Hematopoietic multipotent progenitor cell treated with erythropoietin and hydrocortisone succinate and interleukin-3 and kit ligand, for 6 days (in vitro differentiated cells): ENCODE measurements at places on chromosomes 3 and 15.

DNA sequence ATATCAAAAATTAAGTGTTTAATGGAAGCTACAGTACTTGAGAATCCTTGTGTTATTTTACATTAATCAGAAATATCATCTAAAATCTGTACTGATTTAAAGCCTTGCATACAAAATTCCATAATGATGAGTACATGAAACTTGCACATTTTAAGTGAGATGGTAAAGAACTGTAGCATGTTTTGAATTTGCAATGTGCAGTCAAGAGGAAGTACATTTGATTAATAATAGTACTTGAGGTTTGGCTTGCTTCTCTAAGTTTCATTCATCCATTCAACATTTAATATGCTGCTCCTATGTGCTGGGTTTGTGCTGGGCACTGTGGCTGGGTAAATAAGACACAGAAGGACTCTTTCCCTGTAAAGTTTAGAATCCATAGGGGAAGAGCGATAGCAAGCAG, 332.3 kb downstream of the CNTN3 start:
- DNase-seq = no peak

DNA sequence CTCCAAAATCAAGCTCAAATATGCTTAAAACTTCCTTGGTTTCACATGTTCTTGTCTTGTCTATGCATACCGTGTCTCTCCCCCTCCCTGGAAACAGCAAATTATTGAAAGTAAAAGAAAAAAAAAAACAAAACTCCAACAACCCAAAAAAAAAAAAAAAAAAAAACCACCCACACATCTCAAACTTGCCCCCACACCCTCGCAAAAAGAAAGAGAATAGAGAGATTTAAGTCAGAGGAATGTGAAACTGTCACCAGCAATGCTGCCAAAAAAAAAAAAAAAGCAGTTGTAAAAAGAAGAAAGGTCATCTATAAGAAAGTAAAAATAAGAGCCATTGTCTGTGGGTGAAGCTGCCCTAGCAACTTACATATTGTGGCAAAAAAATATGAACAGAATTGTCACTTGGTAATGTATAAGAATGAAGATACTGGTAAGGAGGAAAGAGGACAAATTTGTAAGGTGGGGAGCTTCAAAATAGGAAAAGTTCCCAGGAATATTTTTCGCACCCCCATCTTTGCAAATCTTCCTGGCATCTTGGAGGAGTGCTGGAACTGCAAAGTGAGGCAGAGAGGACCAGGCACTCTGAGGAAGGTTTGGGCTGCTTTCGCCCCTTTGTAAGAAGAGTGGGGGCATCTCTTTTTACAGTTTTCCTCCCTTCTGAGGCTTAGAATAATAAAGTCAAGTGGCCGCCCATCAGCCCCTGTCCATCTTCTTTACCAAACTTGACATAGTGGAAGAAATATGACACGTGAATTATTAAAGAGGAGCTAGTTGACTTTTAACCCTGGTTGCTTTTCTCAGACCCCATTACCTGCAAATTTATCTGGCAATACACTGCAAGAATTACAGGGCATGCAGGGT, 81.8 kb downstream of the NR2F2 start:
- DNase-seq = no peak

DNA sequence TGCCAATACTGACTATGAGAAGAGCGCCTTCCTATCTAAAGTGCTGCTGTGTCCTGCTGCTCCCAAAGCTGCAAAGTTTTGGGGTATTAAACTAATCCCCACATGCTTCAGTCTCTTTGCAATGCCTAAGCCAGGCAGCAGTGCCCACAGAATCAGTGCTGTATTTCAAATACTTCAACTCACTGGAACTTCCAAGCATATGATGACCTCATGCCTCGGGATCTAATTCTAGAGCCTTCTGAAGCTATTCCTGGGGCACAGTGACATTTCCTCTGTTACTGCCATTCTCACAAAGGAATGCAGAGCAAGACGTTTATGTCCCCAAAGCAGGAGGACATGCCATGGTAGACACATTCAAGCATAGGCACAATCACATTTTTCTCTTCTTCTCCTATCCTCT, 78.5 kb downstream of the CD200 start:
- no peak for DNase-seq

- DNase-seq = peak; percentile 13
These were observed 57.3 kb upstream of the PLXNA1 start for GRCh38 chr3:126925411-126926171.

- no peak for DNase-seq
These were observed 19.5 kb upstream of the CLDN18 start for GRCh38 chr3:137990427-137990826.

- no peak for DNase-seq
These were observed 1162.4 kb downstream of the TUSC7 start for GRCh38 chr3:117871934-117872333.

DNA sequence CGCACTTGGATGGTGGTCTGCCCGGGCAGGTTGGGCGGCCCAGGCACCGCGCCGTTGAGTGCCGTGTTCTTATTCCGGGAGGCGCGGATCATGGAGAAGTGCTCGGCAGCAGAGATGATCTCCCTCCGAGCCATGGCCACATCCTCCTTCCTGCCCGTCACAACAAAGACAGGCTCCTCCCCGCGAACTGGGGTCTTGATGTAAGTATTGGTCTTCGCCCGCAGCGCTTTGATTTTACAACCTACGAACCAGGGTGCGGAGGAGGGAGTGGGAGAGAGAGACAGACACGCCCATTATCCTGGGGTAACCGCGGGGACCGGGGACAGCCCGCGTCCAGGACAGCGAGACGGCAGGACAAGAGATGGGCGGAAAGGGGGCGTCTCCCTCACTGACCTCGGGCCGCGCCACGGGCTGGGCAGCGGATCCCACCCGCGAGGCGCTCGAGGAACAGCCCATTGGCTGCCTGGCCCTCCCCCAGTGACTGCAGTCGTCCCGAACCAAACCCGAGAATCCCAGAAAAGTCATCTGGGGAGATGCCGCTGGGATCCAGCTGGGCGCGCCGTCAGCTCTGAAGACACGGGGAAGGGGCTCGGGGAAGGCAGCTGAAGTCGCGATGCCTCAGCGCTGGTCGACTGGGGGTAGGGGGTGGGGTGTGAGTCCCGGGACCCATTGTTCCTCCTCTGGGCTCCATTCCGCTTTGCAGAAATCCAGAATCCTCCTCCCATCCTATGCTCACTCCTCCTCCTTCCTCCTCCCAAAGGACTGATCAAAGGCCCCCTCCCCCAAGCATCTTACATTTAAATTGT, 1.2 kb downstream of the MEX3B start:
- peak; percentile 71 for DNase-seq

DNA sequence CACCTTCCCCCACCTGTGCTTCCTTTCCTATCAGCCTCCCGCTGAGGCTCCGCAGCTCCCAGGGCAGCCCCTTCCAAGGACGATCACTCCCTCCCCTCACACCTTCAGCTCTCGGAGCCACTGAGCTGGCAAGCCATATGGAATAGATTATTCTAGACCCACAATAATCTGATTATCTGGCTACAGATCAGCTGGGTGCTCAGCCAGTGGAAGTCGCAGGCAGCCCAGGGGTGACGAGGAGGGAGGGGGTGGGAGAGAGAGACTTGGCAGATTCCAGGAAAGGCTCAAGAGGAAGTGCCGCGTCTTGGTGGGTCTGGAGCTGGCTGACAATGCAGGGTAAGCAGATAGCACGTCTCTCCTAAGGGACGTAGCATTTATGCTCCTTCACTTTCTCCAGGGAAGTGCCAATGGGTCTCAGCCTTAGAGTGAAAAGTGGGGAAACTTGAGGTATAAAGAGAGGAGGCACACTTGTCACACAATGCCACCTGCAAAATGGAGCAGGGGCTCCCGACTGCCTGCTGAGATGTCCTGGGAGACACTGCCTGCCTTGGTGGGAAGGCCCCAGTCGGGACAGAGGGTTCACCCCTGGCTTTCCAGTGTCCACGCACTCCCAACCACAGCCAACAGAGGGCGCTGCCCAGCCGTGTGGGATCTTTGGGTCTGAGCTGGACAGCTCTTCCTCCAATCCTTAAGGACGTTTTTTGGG, 9.4 kb upstream of the MESP1 start:
- peak; percentile 80 for DNase-seq

GRCh38 chr15:66868918-66869317, 166.9 kb downstream of the SMAD6 start:
- DNase-seq = no peak

GRCh38 chr3:177804646-177805045, 607.4 kb upstream of the TBL1XR1 start:
- DNase-seq = no peak

GRCh38 chr3:23669541-23670255, 136.1 kb upstream of the UBE2E1 start:
- DNase-seq = no peak

- peak; percentile 97 for DNase-seq
These were observed at the start of gene RBM15B for GRCh38 chr3:51391075-51391565. RBM15B (plus strand) TSS chr3:51391285; CDS start chr3:51391400, 115 bp downstream.

- no peak for DNase-seq
These were observed 138.5 kb downstream of the DUT start for GRCh38 chr15:48469681-48470080.

DNA sequence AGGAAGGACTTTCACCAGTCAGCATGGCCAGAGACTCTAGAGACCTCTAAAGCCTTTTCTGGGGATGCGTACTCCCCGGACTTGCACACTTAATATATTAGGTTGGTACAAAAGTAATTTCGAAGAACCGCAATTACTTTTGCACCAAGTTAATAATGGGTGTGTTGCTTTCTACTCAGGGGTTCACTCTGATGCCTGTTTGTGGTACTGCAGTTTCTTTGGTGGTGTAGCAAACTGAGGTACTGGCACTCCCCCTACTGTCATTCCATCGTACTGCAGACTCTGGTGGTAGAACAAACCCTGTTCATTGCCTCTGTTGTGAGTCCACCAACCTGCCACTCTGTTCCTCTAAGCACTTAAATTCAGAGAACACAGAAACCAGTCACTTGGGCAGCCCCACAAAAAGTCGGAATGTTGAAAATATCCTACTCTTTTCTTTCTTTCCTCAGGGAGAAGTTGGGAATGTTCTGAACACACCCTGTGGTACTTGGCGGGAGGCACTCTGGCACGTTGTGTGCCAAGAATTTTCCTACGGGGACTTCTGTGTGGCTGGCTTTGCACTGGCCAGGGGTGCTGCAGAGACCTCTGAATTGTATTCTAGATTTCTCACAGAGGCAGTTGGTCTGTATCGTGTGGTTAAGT, 46.3 kb downstream of the GABRG3 start:
- peak; percentile 88 for DNase-seq

DNA sequence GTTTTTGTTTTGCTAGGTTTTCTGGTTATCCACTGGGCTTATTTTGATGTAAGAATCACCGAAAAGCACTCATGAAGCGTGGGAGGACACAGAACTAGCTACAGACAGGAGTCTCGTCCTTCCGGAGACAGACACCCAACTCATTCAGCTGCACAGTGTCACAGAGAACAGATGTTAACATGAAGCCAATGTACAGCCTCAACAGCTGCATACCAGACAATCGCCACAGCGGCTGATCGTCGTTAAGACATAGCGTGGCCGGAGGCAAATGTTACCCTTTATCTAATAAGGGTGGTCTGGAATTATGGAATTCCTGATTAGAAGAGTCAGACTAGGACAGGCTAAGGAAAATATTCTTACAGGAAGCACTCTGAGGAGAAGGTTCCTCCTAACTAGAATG, 1.1 kb upstream of the PYGO1 start:
- no peak for DNase-seq

GRCh38 chr3:42045708-42046243, 45.4 kb upstream of the TRAK1 start:
- no peak for DNase-seq

GRCh38 chr15:66620341-66620740, 54.5 kb upstream of the LCTL start:
- peak; percentile 82 for DNase-seq

GRCh38 chr15:69056365-69056764, 41.9 kb downstream of the NOX5 start:
- no peak for DNase-seq

GRCh38 chr15:43769584-43770228, 7.1 kb downstream of the ELL3 start:
- DNase-seq = peak; percentile 85

- DNase-seq = no peak
These were observed 353.9 kb upstream of the TPRG1 start for GRCh38 chr3:188817935-188818269.

DNA sequence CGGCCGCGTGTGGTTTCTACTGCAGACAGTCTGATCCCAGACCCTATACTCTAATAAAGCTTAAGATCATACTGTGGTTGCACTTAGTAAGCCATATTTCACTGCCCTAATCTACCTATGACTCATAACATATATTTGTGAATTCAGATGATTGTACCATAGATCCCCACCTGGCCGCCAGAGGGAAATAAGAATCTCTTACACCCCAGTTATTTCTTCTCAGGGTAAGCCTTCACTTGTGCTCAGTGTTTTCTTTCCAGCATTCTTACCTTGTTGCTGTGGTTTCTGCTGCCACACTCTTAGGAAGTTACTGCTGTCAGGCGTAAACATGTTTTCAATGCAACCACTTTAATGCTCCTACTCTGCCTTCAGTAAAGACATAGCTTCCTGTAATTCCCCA, 105.9 kb downstream of the B3GALNT1 start:
- no peak for DNase-seq

GRCh38 chr3:140315955-140316354, 361.9 kb upstream of the TRIM42 start:
- no peak for DNase-seq

DNA sequence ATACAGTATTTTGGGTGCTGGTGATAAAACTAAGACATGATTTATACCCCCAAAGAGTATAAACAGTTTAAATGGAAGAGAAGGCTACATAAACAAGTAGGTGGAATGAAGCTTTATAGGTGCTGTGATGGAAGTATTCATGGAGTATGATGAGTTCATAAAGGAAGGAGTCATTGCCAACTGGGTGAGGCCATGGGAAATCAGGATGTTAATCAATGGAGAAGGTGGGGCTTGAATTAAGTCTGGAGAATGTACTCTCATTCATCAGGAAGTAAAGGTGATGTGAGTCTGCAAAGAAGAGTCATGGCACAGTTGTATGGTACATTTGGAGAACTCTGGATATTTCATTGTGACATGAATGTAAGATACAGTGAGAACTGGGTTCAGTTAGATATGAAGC, 147.5 kb upstream of the MME start:
- no peak for DNase-seq

GRCh38 chr15:44537735-44538240, 841 bp downstream of the EIF3J start:
- DNase-seq = peak; percentile 36

DNA sequence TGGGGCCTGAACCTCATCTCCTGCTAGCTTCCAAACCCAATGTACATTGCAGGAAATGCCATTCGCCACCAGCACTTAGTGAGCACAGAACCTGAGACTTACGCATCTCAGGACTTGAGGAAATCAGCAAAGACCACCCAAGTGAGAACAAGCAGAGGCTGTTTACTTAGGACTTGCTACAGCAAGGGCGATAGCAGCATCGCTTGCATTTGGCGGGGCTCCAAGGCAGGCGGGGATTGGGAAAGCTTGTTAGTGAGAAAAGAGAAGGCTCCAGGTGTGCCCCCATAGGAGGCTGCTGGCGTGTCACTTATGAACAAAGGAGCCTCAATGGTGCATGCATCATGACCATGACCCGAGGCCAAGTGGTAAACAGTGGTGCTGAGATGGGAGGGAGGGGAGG, 19.7 kb downstream of the SLC6A20 start:
- no peak for DNase-seq

DNA sequence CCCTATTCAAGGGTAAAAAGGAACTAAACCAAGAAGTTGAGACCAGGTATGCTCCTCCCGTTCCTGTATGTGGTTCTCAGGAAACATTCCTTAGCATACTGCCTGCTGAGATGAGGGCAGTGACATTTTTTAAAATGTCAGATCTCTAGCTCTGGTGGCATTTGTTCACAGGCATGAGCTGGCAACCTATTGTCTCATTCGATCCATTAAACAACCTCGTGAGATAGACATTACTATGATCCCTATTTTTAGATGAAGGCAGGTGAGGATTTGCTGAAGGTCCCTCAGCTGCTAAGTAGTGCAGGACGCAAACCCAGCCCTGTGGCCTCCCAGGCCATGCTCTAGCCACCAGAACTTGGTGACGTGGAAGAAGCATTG, 74.9 kb downstream of the SIDT1 start:
- no peak for DNase-seq
